ENCODE measurements at places on chromosomes 12 and 14.

GRCh38 chr12:90828621-90829020, 126.4 kb downstream of the CCER1 start:
- no peak for DNase-seq

DNA sequence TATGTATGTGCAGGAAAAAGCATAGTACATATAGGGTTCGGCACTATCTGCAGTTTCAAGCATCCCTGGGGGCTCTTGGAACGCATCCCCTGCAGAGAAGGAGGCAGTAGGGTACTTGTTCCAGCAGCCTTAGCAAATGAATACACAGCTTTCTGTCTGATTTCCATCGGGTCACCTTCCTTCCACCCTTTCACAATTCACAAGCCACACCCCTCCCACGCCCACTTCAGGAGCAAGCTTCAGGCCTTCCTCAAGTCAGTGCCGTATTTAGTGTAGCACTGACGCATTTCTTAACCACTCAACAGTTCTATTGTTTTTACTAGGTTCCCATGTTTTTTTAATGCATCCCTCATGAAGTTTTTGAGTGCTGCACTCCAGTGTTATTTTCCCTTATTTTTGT, 64.2 kb downstream of the CLMN start:
- peak; percentile 49 for DNase-seq

DNA sequence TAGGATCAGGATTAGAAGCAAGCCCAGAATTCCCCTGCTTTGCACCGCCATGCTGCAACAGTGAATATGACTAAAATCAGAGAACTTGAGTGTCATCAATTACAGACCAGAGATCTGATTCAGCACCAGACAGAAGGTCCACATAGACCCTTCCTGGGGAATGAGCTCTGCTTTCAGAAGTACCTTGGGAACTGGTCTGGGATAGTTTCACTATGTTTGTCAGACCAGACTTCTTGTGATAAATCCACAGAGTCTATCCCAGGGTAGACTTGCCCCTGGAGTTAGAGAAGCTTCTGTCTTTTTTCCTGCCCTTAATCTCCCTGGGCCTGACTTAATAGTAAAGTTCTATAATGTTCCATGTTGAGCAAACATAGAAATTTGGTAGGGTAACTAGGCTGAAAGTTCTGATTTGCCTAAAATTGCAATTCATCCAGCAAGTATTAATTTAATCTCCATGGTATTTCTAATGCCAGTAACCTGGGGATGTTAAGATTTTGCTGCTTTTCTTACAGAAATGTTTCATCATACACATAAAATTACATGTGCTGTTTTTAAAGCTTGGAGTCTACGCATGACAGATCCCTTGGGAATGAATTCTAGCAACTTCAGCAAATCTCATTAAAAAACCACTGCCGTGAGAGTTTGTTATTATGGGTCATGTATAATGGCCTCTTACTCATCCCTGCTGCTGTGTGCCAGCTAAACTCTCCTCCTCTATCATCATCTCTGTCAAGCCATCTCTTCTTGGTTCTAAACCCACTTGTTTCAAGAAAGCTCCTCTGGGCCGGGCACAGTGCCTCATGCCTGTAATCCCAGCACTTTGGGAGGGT, 61.3 kb upstream of the METAP2 start:
- DNase-seq, result no peak

DNA sequence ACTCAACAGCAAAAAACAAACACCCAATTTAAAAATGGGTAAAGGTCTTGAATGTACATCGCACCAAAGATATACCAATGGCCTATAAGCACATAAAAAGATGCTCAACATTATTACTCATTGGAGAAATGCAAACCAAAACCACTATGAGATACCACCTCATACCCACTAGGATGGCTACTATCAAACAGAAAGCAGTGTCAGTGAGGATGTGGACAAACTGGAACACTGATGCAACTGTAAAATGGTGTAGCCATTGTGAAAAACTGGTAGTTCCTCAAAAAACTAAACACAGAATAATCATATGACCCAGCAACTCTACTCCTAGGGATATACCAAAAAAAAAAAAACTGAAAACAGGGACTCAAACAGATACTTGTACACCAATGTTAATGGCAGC, 49.3 kb downstream of the CDK17 start:
- DNase-seq, result no peak

DNA sequence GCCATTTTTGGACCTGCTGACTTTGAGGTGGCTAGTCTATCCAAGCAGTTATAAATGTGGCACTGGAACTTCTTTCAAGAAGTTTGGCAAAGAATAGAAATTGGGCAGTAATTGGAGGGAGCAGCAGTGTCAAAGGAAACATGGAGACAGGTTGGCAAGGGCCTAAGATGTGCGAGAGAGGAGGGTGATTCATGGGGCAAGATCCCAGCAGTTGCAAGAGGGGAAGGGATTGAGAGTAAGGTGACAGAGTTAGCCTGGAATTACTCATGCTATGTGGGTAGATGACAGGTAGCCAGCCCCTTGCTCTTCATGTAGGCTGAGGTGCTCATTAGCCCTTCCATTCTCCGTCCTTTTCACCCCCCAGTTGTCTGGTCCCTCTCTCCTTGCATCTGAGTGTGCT, 42.2 kb downstream of the FBXL14 start:
- DNase-seq, result no peak

DNA sequence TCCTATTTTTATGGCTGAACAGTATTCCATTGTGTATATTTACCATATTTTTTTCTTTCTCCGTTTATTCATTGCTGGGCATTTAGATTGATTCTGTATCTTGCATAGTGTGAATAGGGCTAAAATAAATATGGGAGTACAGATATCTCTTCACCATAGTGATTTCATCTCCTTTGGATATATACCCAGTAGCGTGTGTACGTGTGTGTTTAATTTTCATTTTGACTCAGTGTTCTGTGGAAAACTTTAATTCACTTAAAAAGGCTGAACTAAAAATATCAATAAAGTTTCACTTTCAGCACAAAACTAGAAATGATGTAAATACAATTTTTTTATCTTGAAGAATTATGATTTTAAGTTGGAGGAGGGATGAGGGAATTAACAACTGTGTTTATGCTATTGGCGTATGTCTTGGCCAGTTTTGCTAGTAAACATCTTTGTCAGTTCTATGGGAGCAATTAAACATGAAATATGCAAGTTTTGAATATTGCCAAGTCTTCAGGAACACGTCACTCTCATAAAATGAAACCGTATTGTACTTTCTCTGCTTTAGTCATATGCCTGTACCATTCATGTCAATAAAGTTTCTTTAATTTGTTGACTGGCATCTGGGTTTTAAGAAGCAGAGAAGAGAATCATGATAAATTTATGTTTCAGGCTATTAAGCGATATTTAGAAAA, 99.8 kb downstream of the PTGER2 start:
- DNase-seq, result no peak

DNA sequence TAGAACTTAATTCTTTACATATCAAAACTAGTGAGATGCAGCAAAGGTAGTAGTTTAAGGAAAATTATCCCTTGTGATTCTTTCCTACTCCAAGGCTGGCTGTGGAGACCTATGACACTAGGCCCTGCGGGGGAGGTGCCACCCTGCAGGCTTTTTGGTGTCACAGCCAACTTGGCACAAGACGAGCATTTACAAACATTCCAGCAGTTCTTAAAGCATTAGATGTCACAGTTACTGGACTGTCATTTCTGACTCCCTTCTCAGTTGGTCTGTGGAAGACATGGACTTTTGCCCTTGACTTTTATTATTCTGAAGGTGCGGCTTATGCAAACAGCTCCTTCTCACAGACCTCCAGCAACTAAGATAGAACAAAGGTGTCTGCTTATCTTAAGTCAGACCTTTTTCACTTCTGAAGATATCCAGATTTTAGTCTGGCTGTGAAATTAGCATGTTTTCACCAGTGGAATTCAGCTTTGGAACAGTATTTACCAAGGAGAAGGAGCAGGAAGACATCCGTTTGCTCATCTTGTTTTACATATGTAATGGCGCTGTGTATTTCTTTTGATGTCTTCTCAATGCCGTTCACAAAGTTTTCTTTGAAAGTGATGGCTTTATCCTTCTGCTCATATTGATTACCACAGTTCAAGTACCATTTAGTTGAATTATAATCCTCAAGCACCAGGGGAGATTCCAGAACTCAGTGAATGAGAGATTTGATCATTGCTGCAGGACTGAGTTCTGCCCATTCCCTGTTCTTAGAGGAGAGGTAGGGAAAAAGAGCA, 17.9 kb downstream of the SRGAP1 start:
- DNase-seq, result no peak

GRCh38 chr12:123491056-123491455, 33.1 kb downstream of the SNRNP35 start:
- DNase-seq, result no peak

- DNase-seq, result no peak
These were observed 33.5 kb downstream of the MED13L start for GRCh38 chr12:116244001-116244400.

DNA sequence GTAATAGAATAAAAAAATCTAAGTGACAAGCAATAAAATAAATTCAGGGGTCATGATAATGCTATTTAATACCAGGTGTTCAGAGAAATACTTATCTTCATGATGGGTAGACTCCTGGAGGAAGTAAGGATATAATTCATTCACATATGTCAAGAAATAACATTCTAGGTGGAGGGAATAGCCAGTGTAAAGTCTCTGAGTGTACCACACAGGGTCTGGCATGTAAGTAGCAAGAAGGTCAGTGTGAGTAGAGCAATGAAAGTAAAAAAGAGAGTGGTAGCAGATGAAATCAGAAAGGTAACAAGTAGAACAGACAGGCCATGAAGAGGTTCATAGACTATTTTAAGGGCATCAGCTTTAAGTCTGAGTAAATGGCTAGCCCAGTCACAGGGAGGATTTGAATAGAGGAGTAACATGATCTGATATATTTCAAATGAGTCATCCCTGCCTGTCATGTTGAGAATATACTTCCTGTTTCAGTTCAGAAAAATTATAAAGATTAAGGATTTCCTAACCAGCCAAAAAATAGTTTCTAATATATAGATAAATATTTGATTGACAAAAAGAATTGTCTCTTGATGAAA, 519.9 kb downstream of the C12orf50 start:
- DNase-seq, result no peak

- DNase-seq, result peak; percentile 75
These were observed 24.7 kb downstream of the SUSD6 start for GRCh38 chr14:69635981-69636639.

- no peak for DNase-seq
These were observed 45.7 kb upstream of the PDZRN4 start for GRCh38 chr12:41142376-41142775.

DNA sequence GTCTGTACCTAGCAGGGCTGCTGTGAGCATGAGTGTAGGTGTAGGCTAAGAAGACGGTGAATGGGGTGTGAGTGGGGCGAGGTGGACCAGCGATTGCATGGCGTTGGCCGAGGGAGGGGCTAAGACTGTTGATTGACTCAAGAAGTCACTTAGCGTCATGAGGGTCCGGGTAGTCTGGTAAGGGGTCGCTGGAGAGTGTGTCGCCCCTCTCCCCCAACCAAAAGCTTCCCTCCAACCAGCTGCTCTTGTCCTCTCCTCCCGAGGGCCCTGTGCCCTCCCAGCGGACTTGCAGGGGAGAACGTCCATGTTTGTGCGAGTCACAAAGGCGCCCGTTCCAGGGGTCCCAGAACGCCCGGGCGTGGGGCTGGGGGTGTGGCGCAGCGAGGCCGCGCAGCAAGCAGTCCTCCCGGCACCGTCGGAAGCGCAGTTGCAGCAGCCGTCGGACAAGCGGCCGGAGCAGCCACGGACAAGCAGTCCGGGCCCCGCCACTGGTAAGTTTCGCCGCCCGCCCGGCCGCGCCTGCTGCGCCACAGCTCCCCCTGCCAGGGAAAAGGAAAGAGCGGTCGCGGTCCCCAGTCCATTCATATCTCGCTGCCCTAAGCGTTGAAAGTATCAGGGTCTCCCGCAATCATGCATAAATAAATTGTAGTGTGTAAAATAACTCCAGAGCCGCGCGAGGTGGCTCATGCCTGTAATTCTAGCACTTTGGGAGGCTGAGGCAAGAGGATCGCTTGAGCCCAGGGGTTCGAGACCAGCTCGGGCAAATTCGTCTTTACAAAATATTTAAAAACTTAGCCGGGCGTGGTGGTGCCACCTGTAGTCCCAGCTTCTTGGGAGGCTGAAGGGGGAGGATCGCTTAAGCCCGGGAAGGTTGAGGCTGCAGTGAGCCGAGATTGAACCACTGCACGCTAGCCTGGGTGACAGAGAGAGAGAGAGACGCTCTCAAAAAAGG, at the start of gene CCDC63:
CCDC63 (plus strand) TSS at position 373 of the 952 bp plus-strand sequence. CDS start 5,968 bp downstream, outside the sequence.
- peak; percentile 48 for DNase-seq

DNA sequence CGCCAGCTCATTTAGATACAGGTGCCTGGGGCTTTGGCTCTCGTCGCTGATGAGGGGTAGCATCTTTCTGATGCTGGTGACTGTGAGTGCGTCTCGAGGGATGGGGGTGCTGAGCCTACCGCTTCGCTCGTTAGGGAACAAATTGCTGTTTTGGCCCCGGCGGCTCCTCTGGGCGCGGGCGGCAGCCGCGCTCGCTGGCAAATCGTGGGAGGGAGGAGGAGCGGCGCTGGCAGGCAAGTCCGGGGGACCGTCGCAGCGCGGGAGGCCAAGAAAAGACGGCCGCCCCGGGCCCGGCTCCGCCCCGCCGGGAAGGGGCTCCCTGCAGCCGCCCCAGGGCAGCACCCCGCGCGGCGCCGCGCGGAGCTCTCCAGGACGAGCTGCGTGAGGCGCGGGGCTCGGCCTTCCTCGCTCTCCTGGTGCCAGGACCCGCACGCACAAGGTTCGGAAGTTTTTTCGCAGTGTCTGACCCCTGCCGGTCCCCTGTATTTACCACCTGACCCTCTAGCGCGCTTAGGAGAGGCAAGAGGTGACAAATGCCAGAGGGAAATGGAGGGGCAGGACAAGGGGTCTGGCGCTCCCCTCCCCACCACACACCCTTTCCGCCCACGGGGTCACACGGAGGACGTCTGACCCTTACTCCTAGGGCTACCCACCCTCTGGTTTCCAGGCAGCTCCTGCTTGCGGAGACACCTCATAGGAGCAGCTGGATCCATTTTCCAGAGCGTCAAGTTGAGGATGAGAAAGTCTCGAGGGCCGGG, 899 bp upstream of the KCNH3 start:
- DNase-seq, result peak; percentile 48

DNA sequence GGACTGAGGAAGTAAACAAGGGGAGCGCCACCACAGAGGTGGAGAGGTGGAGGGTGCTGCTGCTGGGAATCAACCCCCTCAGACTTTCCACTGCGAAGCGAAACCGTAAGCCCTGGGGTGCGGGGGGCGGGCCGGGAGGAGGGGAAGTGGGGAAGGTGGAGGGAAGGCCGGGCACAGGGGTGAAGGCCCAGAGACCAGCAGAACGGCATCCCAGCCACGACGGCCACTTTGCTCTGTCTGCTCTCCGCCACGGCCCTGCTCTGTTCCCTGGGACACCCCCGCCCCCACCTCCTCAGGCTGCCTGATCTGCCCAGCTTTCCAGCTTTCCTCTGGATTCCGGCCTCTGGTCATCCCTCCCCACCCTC, at the start of gene LAG3:
LAG3 (plus strand) TSS at position 190 of the 365 bp plus-strand sequence. CDS start 333 bp downstream, outside the sequence.
- DNase-seq, result peak; percentile 85

DNA sequence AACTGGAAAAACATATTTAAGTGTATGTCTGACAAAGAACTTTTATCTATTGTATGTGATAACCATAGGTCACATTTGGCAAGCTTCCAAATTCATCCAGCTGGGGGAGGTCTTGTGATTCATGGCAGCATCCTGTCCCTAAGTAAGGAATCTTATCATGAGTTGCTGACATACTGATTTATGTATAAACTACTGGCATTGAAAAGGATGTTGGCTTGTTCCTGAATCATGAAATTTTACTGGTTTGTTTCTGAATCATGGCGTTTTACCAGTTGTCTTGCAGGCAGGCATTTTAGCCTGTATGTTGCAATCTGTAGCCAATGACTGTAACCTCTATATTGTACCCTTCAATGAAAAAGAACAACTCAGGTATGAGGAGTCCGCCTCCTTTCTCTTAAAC, 244.8 kb downstream of the IPO8 start:
- no peak for DNase-seq

- DNase-seq, result no peak
These were observed 2.8 kb upstream of the TMEM52B start for GRCh38 chr12:10175846-10176636.
